ENCODE measurements at places on chromosomes 5 and 9.

- no peak for DNase-seq
Observed at GRCh38 chr9:127965953-127966352, 14.8 kb downstream of the EEIG1 start.

- DNase-seq, result no peak
Observed at GRCh38 chr9:38130724-38131123, 61.7 kb upstream of the SHB start.

DNA sequence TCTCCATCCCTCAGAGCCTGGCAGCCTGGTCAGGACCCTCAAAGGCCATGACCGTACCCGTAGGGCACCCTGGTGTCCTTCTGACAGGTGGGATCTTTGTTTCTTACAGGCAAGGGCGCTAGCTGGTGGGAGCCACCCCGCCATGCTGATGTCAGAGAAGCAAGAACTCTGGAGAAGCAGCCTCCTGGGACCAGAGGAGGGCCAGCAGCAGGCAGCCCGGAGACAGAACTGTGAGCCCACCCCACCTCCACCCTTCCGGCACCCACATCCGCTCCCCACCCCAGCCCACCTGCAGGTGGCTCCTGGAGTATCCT is 42.2 kb upstream of the IL17B start:
- no peak for DNase-seq

- no peak for DNase-seq
Observed at GRCh38 chr5:174120401-174121005, 75.0 kb downstream of the NSG2 start.

GRCh38 chr5:109196823-109197160 is 213.0 kb downstream of the PJA2 start:
- no peak for DNase-seq

DNA sequence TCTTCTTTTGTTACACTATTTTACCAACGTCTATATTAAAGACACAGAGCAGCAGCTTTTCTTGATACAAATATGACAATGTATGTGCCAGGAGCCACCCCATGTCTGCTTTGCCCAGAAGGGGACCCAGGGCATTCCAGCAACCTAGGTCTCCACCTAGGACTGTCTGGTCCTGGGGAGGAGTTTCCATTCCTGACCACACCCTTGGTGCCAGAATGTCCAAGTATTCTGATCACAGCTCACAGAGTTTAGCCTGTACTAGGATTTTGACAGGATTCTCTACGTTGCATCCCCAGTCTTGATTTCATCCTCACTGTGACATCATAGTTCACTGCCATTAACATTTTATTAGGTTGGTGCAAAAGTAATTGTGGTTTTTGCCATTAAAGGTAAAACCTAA is 224.7 kb downstream of the SREK1 start:
- no peak for DNase-seq

- no peak for DNase-seq
Observed at GRCh38 chr9:73640971-73641370, 489.3 kb downstream of the ANXA1 start.

DNA sequence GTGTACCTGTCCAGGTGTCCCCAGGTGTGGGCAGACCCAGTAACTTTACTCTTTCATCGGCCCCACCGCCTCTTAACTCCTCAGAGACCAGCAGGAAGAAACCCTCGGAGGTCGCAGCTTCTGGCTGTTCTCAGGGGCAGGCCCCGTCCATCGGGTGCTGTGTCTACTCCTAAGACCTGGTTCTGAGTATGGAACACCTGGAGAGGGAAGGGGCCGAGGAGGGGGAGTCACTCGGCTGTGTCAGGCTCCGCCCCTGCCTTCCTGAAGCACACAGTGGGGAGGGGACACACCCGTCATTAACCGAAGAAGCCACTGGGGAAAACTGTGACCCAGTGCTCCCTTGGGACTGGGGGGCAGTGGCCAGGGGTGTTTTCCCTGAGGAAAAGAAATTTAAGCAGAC is 22.3 kb downstream of the NTNG2 start:
- peak; percentile 71 for DNase-seq

Measured in NCI-H2171 treated with DMSO at 0.1 percent for 48 hours (cell line).